NCI-H1092 treated with DMSO at 0.1 percent for 48 hours (cell line): ENCODE measurements at places on chromosomes 6 and 20.
A peak's percentile ranks its signal among the peaks of the same experiment; 100 is the strongest.

DNA sequence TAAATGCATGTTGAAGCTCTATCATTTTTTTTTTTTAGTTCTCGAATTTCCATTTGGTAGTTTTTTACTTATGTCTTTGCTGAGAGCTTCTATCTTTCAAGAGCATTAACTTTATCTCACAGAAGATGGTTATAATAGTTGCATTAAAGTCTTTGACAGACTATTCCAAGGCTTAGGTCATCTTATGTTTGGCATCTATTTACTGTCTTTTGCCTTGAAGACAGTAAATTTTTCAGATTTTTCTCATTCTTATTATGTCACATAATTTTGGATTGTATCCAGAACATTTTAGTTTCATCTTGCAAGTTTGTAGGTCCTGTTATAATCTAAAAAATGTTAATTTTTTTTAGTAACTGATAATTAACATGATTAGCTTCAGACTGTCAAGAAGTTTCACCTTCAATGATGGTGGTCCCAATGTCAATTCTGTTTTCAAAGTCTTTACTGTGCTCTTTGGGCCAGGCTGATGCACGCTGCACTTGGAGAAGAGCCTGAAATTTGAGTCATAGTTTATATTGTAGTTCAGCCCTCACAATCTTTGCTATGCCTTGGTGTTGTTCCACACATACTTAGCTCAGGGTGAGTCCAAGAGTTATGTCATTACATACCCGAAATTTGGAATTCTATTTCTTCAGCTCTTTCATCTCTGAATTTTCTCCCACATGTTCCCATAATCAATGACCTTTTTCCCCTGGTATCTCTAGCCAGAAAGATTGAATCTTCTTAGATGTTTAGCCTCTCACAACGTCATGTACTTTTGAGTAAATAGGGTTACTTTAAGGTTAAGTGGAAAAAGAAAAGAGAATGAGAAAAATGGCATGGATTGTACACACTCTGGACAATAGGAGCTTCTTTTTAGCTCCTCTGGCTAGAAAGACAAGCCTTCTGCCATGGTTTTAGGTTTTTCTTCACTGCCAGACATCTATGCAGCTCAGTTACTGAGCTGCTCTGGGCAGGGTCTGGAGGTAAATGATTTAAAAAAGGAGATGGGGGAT lies 110.3 kb upstream of the BTBD3 start:
- DNase-seq: no peak

DNA sequence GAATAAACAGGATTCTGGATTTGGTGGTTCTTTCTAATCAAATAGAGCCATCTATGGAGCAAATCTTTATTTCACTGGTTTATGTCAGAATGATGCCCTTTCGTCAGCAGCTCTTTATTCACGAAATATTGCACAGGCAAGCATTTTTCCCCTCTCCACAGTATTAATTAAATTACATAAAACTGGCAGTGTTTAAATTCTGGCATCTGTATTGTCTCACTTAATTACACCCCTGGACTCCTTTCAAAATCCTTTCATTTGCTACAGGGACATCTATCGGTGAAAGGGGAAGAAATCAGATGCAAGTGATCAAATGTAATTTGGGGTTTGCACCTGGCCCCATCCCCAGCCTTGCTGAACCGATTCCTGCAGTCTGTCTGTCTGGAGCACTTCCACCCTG lies 801.9 kb downstream of the QKI start:
- DNase-seq: peak; percentile 30

DNA sequence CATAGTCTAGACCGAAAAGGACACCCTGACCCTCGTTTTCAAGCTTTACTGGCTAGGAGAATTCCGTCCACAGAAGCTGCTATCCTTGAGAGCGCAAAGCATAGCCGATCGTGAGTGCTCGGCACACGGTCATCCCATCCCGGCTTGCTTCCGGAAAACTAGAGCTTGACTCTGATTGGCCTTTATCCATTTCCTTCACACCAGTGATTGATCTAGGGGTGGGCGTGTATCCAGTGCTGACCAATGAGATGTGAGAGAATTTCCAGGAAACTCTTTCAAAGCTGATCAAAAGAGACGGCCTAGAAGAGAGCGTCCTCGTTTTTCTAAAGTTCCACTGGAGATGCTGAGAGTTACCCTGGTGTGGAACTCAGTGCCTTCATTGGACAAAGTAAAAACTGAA lies 41.0 kb upstream of the NFATC2 start:
- DNase-seq: no peak

- DNase-seq: no peak
These were observed 392.9 kb downstream of the GJA1 start for GRCh38 chr6:121828146-121828886.
